ENCODE measurements at places on chromosomes 12 and 14.
A peak's percentile ranks its signal among the peaks of the same experiment; 100 is the strongest.

- DNase-seq = no peak
These were observed 2.2 kb downstream of the PLEKHG6 start for GRCh38 chr12:6312529-6313325.

DNA sequence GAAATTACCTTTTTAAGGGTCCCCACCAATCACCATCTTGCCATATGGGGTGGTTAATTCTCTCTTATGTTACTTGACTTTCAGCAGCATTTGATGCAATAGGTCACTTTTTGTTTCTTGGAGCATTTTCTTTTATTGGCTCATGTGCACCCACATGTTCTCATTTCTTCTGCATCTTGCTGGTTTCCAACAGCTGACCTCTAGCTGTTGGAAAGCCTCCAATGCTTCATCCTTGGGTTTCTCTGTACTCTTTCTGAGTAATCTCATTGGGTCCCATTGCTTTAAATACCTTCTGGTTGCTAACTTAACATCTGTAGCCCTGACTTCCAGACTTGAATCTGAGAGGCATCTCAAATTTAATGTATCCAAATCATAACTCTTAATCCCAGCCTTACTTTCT, 116.8 kb downstream of the CRADD start:
- no peak for DNase-seq

DNA sequence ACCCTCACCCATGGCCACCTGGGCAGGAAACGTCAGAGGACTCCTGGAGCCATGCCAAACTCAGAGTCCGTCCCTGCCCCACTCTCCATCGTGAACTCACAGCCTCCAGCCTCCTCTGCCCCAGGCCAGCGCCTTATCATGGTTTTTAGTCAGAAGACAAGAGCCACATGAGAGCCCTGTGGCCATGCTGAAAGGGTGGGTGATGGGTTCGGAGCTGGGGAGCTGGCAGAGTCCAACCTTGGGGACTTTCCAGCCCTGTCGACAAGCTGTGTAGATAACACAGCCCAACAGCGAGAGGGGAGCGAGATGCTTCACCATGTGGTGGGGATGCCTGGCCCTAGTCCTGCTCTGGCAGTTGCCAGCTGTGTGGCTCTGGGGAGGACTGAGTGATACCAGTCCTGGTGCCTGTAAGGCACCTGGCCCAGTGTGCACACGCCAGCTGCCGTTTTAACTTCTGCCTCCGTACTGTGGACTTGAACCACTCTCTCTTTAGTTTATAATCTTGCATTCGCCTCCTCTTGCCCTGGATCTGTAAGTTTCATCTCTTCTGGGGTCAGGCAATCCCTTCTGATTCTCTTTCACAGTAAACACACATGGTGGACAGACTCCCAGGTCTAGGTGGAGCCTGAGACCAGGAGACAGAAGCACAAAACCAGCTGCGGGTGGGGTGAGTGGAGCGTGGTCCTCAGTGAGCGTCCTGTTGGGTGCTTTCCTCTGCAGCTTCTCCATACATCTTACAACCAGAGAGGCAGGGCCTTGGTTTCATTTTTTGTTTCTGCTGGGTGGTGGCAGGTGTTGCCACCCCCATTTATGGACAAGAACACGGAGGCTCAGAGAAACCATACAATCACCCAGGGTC, 55.3 kb downstream of the RIN3 start:
- DNase-seq = peak; percentile 58

DNA sequence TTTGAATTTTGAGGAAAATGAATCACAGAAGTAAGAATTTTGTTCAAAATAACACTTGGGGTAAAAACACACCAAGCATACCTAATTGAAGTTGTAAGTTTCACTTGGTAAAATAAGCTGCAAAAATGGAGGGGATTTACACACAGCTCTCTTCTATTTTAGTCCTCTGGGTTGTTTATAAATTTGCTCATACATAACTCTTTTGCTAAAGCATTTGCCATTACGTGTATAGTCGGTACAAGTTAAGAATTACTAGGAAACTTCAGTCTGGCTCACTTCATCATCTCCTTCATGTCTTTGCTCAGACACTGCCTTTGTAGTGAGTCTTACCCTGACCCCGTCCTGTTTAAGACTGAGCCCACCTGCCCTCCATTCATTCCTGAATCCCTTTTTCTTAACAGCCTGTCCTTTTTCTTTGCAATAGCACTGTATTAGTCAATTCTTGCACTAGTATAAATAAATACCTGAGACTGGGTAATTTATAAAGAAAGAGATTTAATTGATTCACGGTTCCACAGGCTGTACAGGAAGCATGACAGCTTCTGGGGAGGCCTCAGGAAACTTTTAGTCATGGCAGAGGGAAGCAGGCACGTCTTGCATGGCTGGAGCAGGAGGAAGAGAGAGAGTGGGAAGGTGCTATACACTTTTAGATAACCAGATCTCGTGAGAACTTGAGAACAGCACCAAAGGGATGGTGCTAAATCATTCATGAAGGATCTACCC, 451.1 kb downstream of the PCNX1 start:
- DNase-seq = no peak

- no peak for DNase-seq
These were observed 75.1 kb downstream of the NRXN3 start for GRCh38 chr14:78245238-78245637.

GRCh38 chr14:104147346-104148125, 9.1 kb downstream of the KIF26A start:
- no peak for DNase-seq

All from CD4-positive, alpha-beta T cell treated with Interleukin-12 subunit alpha and Interleukin-12 subunit beta, for 1 hour (primary cell).